Fibroblast of the conjunctiva (primary cell): ENCODE measurements at places on chromosomes 13 and 19.

DNA sequence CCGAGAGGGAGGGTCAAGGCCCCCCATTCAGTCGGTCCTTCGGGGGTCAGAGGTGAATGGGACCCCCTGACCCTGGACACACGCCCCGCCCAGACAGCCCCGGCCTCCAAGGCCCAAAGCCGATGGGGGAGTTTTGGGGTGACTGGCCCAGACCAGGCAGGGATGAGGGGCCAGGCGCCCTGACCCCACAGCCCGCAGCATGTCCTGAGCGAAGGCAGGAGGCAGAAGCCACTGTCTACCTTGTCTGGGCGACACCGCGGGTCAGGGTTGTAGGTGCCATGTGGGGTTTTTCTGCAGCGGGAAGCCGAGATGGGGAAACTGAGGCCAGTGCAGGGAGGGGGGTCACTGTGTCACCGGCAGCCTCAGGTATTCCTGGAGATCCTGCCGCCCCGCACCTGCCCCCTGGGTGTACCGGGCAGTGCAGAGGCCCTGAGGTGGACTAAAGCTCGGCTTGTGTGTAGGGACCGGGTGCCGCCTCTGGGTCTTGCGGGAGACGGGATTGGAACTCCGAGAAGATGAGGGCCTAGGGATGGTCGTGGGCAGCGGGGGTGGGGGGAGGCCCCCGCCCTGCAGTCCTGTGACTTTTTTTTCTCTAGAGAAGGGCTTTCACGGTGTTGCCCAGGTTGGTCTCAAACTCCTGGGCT is 8.5 kb downstream of the ARID3A start:
- no peak for DNase-seq

- DNase-seq: no peak
Measured at GRCh38 chr13:98482476-98483444, 94.1 kb downstream of the STK24 start.

GRCh38 chr19:51224163-51224641 is 678 bp upstream of the CD33 start:
- DNase-seq: no peak

- no peak for DNase-seq
Measured at GRCh38 chr13:73717632-73718031, 416.6 kb downstream of the KLF12 start.
